ENCODE measurements at places on chromosomes 6 and 20.

DNA sequence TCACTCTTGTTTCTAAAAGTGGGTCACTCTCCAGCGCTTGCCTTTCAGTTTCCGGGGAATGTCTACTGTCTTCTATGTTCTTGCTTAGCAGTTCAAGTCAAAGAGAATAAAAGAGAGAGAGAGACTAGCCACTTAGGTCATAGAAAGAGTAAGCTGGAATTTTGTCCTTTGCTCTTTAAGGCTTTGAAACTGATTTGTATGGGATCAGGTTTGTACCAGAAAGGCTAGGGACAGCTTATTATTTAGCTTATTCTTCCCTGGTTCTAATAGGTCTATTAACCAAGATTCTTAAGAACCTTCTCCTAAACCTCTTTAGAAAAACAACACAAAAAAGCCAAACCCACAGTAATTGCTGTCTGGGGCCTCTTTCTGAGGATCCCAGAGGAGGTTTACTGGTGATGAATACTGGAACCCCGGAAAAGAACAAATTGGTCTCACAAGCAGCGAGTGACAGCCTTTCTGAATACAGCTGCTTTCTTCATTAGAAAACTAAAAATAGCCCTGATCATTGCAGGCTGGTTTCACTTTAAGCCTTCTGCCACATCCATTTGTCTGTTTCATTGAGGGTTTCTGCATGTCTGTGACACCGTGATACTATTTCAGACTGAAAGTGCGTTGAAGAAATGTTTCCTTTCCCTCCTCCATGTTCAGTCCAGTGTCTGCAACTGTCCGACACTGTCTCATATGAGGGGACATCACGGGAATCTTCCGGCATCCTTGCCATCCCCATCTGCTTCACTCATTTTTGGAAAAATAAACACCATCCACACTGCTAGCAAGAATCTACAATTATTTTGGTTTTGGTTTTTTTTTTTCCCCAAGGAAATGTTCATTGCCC is 75.1 kb upstream of the ATXN1 start:
- no peak for DNase-seq

- peak; percentile 53 for DNase-seq
Measured at GRCh38 chr20:35616465-35617396, 1.1 kb downstream of the SPAG4 start.

DNA sequence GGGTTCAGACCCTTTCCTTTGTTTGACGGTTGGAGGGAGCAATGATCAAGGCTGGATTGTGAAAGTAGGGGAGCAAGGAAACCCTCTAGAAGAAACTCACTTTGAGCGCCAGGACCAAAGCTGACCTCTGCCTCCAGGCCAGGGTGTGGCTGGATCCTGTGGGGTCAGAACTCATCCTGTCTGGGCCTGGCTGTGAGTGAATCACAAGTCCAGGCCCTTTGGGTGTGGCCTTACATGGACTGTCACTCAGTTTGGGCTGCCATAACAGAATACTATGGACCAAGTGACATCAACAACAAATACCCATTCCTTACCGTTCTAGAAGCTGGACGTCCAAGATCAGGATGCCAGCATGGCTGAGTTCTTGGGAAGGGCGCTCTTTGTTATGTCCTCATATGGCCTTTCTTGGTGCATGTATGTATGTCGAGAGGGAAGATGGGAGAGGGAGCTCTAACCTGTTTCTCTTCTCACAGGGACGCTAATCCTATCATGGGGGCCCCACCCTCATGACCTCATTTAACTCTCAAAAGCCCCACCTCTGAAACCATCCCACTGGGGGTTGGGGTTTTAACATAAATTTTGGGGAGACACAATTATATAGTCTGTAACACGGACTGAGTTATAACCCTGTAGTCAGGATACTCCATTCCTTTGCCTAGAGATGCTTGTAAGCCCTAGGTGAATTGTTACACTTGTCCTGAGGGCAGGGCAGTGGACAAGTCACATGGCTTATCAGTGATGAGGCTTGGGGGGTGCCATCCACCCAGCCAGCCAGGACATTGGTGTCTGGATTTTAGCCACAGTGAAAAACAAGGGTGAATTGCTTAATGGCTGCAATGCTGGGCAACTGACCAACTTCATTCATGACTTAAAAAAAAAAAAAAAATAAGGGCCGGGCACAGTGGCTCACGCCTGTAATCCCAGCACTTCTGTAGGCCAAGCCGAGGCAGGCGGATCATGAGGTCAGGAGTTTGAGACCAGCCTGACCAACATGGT is 80.0 kb downstream of the TRMT11 start:
- DNase-seq = no peak

GRCh38 chr6:88890860-88891845 is 72.3 kb downstream of the RNGTT start:
- DNase-seq = no peak

GRCh38 chr20:16279320-16279719 is 293.9 kb downstream of the KIF16B start:
- DNase-seq = no peak

- DNase-seq = no peak
Measured at GRCh38 chr6:11847515-11848345, 69.1 kb upstream of the ADTRP start.
